Stimulated activated CD4-positive, alpha-beta T cell treated with anti-CD3 and anti-CD28 coated beads, Interleukin-4, amount 100 ng/mL, for 48 hours (primary cell): ENCODE measurements at places on chromosomes 1 and 21.

DNA sequence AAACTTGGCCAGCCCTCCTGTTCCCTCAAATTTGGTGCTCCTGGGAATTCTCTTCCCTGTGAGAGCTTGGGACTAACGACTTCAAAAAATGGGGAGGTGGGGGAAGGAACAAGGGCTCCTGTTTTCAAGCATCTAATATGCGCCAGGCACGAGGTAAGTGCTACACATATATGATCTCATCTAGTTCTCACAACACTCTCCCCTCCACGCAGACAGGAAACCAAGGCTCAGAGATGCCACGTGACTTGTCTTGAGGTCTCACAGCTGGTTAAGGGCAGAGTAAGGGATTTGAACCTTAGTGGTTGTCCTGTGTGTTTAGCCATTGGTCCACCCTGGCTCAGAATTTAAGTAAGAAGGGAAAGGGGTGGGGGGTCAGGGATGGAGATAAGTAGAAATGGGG, 125.9 kb downstream of the DMRTB1 start:
- DNase-seq, result no peak

DNA sequence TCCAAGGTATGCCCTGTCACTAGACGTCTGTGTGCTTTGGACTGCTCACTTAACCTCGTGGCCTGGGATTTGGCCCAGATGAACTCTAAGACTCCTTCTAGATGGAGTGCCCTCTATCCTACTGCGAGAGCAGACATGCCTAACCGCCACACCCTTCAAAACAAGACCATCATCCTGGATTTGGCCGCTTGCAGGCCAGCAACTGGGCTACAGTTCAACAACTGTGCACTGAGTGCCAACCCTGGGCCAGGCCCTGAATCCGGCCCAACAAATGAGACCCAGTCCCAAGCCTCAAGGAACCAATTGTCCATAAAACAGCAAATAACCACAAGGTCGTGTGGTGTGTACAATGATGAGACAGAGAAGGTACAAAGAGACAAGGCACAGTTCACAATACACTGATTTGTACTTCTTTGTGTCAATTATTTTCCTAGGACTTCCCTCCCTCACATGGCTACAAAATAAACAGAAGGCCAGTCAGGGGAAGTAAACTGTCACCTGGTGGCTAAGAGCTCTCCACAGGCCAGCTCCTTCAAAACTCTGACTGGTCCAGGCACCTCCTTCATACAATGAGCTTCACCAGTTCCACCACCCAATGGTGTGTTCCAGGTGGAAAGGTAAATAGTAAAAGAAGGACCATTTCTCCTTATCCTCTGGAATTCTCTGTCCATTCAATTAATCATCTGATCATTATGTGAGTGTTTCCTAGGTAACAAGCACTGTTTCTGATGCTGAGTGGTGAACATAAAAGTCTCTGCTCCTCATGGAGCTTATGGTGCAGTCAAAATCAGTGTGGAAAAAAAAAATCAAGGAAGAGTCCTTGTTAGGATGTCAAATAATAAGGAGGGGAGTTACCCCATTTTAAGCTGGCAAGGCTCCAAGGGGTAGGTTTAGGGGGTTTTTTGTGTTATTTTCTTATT, 60.4 kb downstream of the CAPZB start:
- no peak for DNase-seq

GRCh38 chr21:38702196-38702595, 103.5 kb upstream of the ETS2 start:
- DNase-seq, result no peak

- DNase-seq, result no peak
These were observed 57.7 kb downstream of the RGSL1 start for GRCh38 chr1:182507685-182508084.
